ENCODE measurements at places on chromosomes 4 and X. TPM values are rescaled to one million over a fixed set of nuclear protein-coding genes. Genes with fewer than 3 reads are reported as not detected.

Gene RBMXL3
- total RNA-seq = not detected

DNA sequence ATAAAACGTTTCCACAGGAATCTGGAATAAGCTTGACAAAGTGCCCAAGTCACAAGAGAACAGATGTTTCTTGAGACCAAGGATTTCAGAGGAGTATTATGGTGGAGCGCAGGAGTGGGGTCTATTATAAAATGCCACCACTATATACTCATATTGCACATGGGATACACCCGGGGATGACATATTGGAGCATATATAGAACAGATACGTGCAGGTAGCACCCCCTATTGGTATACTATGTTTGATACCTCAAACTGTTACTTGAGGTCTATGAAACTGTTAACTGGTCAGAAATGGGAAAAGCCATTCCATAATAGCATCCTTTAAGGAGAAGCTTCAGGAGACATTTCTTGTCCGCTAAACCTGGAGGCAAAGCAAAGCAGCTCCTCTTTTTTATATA is 86.0 kb downstream of the PCYT1B start:
- H3K4me3 ChIP-seq = no peak overlapping the region
- H3K27ac ChIP-seq = no peak overlapping the region
- peaks cover 9% of the 10 kb centered on the region for H3K4me1 ChIP-seq
- H3K36me3 ChIP-seq = peaks cover 9% of the 10 kb centered on the region
- no peaks in the 10 kb centered on the region for H3K27me3 ChIP-seq

GRCh38 chrX:45007598-45007997 is 134.6 kb downstream of the KDM6A start:
- H3K4me3 ChIP-seq = no peak overlapping the region
- H3K4me1 ChIP-seq = peaks cover 17% of the 10 kb centered on the region
- peaks cover 17% of the 10 kb centered on the region for H3K36me3 ChIP-seq
- no peaks in the 10 kb centered on the region for H3K27me3 ChIP-seq

Gene CITED1
- 4.8 TPM for total RNA-seq

DNA sequence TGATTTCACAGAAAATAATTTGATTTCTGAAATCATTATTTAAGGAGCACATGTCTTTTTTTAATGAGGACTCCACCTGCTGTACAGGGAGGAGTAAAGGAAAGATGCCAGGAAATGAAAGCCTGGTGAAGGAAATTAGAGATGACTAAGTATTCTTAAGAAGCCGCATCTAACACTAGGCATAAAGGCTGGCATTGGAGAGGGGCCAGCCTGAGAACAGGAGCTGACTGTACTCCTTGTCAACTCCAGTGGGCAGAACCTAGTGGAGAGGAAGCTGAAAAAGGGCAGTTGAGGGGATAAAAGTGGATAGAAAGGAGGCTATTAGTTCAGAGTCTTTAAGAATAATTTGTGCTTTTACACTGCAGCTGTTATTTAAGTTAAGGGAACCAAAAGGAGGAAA is 393.0 kb downstream of the PPP1R2C start:
- no peak overlapping the region for H3K27ac ChIP-seq
- no peaks in the 10 kb centered on the region for H3K27me3 ChIP-seq
- no peaks in the 10 kb centered on the region for H3K4me1 ChIP-seq
- no peaks in the 10 kb centered on the region for H3K36me3 ChIP-seq
- H3K4me3 ChIP-seq = no peak overlapping the region
- DNase-seq = no peak

DNA sequence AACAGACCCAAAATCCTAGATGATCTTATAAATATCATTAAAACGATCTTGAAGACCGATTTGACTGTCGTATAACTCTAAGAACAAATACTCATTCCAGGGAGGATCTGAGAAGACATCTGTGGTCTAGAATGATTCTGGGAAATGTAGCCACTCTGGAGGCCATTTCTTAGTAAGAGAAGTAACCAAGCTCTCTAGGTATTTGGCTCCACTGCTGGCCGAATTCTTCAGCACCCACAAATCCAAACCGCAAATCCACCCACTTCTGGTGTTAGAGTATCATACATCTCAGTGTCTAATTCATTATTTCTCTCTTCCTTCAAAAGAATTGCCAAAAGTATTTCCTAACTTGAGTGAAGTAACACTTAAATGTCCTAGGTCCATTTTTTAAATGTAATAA is 23.9 kb downstream of the KLHL5 start:
- H3K4me1 ChIP-seq = no peaks in the 10 kb centered on the region
- no peak overlapping the region for H3K4me3 ChIP-seq
- H3K27ac ChIP-seq = no peak overlapping the region
- no peak for DNase-seq
- no peaks in the 10 kb centered on the region for H3K27me3 ChIP-seq

Gene TLR3
- total RNA-seq = 0.19 TPM

Gene TRO
- total RNA-seq = 106 TPM

Gene RAB40A
- 0.34 TPM for total RNA-seq

DNA sequence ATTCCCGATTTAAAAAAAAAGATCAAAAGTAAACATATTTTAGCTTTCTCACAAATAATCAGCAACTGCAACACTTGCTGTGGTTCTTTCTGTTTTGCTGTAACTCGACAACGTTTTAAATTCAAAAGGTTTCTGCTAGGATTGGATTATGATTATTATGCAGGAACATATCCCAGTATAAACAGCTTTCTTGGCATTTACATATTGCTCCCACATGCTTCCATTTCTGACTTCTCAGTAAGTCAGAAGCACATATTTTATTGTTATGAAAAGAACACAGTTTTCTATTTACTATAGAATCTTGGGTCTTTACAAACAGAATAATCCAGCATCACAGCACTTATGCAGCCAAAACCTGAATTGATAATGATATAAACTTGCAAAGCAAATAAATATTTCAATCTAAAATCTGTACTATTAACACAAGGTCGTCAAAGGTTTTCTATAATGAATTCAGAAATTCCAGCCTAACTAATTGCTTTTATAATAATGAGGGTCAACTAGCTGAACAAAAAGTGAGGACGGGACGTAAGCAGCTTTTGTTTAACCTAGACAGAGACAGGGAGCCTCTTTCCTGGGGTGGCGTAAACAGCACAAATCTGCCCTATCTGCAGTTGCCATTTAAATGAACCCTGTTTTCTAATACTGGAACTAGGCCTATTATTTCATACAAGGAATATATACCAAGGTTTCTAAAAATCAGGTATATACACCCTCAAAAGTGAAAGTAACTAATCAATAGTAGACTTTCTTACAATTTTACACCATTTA is 9.8 kb upstream of the PCDH18 start:
- H3K4me3 ChIP-seq = peak overlapping the region; percentile 71
- H3K27ac ChIP-seq = peak overlapping the region; percentile 88
- H3K36me3 ChIP-seq = no peaks in the 10 kb centered on the region
- no peaks in the 10 kb centered on the region for H3K27me3 ChIP-seq
- H3K4me1 ChIP-seq = peaks cover 49% of the 10 kb centered on the region
- DNase-seq = no peak

Gene CFAP47
- total RNA-seq = 0.75 TPM

Gene TMEM31
- total RNA-seq = 2.0 TPM

DNA sequence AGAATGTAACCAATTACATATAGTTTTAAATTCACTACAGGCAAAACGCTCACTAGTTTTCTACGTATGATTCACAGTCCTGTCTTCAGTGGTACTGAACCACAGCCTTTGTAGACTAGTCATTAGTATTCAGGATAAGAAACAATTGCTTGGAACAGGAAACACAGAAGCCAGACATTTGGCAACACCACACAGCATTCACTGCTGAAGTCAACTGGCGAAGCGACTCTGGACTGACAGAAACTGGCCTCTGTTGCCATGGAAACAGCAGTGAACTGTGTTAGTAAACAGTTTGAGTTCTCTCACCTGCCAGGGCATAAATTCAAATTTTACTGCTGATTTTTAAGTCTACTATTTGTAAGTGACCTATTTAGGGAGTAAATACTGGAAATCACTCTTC is 57.6 kb downstream of the MAPK10 start:
- peaks cover 20% of the 10 kb centered on the region for H3K36me3 ChIP-seq
- peak; percentile 8 for DNase-seq
- peaks cover 30% of the 10 kb centered on the region for H3K4me1 ChIP-seq
- no peaks in the 10 kb centered on the region for H3K27me3 ChIP-seq

Gene TNIP3
- total RNA-seq = not detected

- no peaks in the 10 kb centered on the region for H3K36me3 ChIP-seq
- H3K27ac ChIP-seq = no peak overlapping the region
- no peak overlapping the region for H3K4me3 ChIP-seq
- H3K27me3 ChIP-seq = no peaks in the 10 kb centered on the region
- DNase-seq = no peak
These were observed 84.7 kb downstream of the ARHGAP10 start for GRCh38 chr4:147816382-147817254.

Gene NPY2R
- not detected for total RNA-seq

DNA sequence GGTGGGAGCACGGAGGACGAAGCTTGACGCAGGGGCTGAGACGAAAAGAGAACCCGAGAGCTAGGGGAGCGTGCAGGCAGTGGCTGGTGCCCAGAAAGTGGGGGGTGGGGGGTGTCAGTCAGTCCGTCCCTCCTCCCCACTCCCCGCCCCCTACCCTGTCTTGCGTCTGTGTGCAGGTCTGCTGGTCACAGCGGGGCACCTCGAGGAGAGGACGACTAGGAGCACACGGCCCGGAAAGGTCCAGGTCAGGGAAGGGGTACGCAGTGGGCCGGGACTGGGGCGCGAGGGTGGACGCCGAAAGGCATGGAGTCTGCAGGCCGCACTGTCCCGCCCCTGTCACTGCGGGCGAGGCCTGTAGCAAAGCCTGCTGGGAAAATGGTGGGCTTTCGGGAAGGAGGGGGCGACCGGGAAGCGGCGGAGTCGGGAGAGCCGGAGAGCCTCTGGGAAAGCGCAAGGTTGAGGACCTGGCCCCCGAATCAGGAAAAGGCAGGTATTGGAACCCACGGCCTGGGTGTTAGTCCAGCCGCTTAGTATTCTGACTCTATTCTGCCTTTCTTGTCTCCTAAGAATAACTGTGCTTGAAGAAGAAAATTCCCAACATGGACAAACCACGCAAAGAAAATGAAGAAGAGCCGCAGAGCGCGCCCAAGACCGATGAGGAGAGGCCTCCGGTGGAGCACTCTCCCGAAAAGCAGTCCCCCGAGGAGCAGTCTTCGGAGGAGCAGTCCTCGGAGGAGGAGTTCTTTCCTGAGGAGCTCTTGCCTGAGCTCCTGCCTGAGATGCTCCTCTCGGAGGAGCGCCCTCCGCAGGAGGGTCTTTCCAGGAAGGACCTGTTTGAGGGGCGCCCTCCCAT is 769 bp downstream of the TCEAL1 start:
- peak; percentile 49 for DNase-seq
- H3K4me3 ChIP-seq = peak overlapping the region; percentile 87
- peaks cover 11% of the 10 kb centered on the region for H3K4me1 ChIP-seq
- H3K27ac ChIP-seq = peak overlapping the region; percentile 79
- no peaks in the 10 kb centered on the region for H3K27me3 ChIP-seq

Gene PGAM4
- total RNA-seq = not detected

GRCh38 chrX:91039777-91040176 is 394.9 kb upstream of the PABPC5 start:
- no peak overlapping the region for H3K4me3 ChIP-seq
- H3K4me1 ChIP-seq = no peaks in the 10 kb centered on the region
- H3K27me3 ChIP-seq = no peaks in the 10 kb centered on the region
- H3K36me3 ChIP-seq = peaks cover 6% of the 10 kb centered on the region
- H3K27ac ChIP-seq = no peak overlapping the region

DNA sequence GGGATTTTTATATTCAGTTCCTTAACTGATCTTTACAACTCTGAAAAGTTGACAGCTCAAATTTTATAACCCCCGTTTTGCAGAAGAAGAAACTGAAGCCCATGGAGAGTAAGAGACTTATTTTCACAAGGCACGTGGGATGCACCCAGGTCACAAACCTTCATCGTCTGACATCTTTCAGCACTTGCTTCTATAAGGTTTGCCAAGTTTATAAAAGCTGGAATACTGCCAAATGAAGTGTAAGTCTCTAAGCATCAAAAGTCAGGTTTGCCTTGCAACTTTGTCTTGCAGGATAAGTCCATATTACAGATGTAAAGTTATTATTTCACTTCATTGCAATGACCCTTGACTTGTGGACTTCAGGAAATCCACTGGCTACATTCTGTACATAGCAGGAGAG is 6.3 kb upstream of the KCNIP4 start:
- H3K27ac ChIP-seq = no peak overlapping the region
- no peak overlapping the region for H3K4me3 ChIP-seq
- peaks cover 38% of the 10 kb centered on the region for H3K27me3 ChIP-seq

Measured in neural crest cell (in vitro differentiated cells).